ENCODE measurements at places on chromosomes 11 and 22.

DNA sequence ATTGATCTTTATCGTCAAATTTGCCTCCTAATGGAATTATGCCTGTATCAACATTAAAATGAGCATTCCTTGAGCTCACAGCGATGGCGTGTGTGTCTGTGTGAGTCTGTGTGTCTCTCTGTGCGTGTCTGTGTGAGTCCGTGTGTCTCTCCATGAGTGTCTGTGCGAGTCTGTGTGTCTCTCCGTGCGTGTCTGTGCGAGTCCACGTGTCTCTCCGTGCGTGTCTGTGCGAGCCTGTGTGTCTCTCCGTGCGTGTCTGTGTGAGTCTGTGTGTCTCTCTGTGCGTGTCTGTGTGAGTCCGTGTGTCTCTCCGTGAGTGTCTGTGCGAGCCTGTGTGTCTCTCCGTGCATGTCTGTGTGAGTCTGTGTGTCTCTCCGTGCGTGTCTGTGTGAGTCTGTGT is 326.5 kb upstream of the B3GAT1 start:
- no peak for DNase-seq

- DNase-seq = peak; percentile 51
Measured at GRCh38 chr11:82733444-82734119, at the start of gene FAM181B. TSS of gene FAM181B (minus strand) at chr11:82733864. CDS start at chr11:82733729, 135 bp downstream.

DNA sequence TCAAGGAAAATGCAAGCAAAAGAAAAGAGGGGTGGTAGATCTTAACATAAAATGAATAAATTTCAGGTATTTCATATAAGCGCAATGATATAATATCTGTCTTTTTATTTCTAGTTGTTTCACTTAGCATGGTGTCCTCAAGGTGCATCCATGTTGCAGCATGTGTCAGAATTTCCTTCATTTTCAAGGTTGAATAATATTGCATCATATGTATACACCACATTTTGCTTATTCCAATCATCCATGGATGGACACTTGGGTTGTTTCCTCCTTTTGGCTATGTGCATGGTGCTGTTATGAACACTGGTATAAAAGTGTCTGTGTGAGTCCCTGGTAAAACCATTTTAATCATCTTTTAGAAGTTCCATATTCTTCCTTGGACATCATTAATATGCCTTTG is 7.0 kb upstream of the KDM4F start:
- DNase-seq = no peak

DNA sequence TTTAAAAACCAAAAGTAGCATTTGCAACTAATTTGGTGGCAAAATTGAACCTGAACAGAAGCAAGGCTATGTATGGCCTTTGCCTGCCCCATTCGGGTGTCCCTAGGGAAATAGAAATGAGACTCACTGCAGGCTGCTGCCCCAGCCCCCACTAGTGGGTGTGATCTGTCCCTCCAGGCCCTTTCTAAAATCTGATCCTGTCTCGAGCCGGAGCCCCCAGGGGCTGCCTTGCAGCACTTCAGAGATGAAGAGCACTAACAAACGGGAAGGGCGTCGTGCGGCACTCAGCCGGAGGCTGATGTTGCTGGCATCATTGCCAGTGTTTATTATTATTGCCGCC is 43.2 kb downstream of the CD82 start:
- no peak for DNase-seq

DNA sequence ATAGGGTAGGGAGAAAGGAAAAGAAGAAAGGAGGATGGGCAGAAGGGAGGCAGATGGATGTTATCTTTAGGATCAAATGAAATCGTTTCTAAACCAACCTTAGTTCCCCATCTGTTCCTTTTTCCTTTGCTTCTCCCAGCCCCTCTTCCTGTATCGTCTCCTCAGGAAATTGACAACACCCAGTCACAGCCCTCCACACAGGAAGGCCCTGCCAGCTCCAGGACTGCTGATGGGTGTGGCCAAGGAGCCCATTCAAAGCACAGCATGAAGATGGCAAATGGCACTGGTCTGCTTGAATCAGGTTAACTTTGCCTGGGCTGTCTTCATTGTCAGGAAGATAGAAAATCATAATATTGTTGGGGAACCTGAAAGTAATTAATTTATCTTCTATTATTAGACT is 164.8 kb downstream of the C11orf87 start:
- no peak for DNase-seq

- DNase-seq = no peak
Measured at GRCh38 chr22:29146771-29147170, 58.9 kb upstream of the EMID1 start.

- no peak for DNase-seq
Measured at GRCh38 chr11:107564877-107565218, 687 bp downstream of the ALKBH8 start.

GRCh38 chr22:25053153-25053805 is 100.8 kb downstream of the KIAA1671 start:
- DNase-seq = no peak

DNA sequence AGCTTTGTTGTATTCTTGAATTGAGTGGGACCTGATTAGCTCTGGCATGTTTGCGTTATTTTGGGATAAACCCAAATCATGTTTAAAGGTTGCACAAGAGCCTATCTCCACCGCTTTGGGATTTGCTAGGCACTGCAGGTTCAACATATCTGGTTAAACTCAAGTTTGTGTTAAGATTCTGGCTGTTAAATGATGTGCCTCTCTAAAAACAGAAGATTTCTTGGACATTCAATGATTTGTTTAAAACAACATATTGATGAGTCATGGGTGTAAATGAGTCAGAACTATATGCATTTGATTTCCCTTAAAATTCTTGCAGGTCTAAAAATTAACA is 67.4 kb downstream of the AMOTL1 start:
- DNase-seq = no peak

DNA sequence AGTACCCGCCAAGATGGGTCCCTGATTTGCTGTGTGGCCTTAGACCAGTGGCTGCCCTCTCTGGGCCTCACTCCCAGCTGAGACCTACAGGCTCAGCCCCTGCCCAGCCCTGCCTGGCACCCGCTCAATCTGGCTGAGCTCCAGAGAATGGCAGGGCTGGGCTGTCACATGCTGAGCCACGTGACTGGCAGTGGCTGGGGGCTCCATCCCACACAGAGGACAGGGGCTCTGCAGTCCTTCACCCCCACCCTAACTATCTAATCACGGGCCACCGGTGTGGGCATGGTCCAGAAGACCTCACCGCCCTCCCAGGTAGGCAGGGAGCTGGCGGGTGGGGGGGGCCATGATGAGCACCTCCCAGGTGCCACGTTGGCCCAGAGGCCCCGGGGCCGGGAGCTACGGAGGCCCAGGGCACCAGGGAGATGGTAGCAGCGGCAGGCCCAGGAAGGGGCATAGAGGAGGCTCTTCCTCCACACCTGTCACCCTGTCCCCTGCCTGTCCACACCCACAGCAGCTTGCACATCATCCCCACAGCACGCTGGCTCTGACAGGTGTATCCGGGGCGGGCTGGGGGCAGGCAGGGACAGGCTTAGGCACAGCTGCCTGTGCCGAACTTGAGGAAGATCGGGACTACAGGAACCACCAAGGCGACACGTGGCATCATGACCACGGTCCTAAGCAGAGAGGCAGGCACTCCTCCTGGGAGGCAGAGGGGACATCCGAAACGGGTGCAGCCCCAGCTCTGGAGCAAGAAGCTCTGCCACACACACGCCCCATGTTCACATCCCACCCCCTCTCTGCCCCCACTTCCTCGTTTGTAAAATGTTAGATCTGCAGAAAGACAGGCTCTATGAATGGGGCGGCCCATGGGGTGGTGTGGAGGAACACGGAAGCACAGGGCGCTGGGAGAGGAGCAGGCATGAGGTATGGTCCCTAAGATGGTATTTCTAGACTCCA is 1.5 kb upstream of the ALDH3B1 start:
- no peak for DNase-seq

DNA sequence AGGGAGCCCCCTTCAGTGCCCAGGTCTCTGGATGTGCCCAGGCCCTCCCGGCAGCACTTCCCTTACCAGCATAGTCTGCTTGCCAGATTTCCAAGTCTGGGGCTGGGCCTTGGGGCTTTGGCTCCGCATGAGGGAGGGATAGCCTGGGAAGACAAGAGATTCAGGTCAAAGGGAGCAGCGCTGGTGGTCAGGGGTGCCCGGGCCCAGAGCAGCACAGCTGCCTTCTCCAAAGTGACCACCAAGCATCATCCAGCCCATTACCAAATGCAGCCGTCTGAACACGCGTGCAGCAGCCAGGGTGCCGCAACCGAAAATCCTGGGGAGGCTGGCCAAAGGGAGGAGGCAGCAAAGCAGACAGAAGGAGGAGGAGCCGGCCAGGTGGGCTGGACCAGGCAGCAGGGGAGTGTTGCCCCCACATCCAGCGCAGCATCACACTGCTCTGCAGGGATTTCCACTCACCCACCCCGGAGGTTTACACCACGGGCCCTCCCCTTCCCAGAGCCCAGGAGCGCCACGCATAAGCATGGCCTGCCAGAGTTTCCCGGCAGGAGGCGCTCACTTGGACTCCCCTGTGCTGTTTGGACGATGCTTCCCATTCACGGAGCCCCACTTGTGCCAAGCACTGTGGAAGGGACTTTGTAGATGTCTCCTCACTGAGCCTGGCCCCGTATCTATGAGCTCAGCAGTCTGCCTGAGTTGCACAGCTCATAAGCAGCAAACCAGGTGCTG is 22.5 kb downstream of the TRIM29 start:
- DNase-seq = no peak

GRCh38 chr11:117654281-117655255 is 142.4 kb downstream of the DSCAML1 start:
- DNase-seq = no peak

DNA sequence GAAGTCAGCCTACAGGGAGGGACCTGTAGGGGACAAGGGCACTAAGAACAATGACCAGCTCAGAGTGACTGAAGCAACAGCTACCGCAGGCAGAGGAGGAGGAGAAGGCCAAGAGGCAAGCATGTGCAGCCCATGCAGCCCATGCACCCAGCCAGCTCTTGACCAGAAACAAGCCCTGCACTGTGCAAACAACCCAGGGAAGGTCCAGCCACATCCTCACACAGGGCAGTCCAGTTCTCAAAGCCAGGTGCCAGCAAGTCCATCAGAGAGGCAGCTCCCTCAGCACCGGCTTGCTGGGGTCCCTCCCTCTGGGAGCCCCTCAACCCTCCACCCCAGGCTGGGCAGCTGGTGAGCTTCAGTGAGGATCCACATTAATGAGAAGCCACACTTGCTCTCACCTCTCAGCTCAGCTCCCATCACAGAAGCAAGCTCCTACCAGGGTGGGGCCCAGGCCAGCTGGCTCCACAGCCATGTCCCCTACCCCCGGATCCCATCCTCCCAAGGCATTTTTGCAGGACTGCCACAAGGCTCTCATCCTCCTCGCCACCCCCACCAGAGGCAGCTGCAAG is 7.1 kb downstream of the DGCR2 start:
- DNase-seq = no peak

- DNase-seq = no peak
Measured at GRCh38 chr22:40485813-40486667, 115.6 kb downstream of the SGSM3 start.

GRCh38 chr11:124938970-124939369 is 3.1 kb upstream of the HEPACAM start:
- no peak for DNase-seq

DNA sequence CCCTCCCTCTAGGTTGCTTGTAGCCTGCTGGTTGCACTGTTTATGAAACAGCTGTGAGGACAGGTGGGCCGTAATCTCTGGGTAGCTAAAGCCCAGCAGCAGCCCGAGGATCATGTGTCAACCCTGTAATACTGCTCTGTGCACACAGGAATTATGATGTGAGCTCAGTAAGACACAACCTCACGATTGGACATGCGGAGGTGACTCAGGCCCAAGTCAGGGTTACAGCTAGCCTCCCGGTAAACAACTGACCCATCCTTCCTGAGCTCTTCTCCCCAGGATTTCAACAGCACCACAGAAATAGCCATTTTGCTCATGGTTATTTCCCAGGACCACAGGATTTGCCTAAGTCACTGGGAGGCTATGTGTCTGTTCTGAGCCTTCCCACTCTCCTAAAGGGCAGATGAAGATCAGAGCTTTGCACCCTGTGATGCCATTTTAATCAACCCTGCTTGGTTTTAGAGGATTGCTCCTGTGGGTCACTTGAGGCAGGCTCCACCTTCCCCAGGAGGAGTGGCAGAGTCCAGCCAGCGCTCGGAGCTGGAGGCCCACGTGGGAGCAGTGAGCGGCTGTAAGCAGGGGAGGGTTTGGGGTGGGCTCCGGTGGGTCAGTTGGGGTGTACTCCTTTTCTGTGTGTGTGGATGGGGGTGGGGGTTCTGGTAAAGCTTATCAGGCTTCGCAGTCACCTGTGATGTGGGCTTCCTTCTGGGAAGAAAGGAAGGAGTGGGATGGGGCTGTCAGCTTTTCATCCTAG is at the start of gene AMPD3:
Gene AMPD3, plus strand, starts transcription at position 387 of the 754 bp plus-strand sequence. CDS start 6,256 bp downstream, outside the sequence.
- DNase-seq = no peak

DNA sequence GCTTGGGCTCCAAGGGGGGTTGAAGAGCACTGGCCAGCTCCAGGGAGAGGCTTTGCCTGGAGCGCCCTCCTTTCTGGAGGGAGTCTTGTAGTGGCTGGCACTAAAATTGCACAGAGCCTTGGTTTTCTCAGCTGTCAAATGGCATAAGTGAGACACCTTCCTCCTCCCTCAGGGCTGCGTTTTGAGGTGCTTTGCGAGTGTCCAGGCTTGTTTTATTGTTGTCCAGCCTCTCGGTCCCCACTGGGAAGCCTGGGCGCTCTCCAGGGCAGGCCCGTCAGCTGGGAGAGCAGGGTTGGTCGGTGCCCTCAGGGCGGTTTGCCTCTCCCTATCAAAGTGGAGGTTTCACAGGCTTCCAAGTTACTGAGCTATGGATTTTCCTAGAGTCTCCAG is 149.3 kb upstream of the B3GAT1 start:
- DNase-seq = no peak

DNA sequence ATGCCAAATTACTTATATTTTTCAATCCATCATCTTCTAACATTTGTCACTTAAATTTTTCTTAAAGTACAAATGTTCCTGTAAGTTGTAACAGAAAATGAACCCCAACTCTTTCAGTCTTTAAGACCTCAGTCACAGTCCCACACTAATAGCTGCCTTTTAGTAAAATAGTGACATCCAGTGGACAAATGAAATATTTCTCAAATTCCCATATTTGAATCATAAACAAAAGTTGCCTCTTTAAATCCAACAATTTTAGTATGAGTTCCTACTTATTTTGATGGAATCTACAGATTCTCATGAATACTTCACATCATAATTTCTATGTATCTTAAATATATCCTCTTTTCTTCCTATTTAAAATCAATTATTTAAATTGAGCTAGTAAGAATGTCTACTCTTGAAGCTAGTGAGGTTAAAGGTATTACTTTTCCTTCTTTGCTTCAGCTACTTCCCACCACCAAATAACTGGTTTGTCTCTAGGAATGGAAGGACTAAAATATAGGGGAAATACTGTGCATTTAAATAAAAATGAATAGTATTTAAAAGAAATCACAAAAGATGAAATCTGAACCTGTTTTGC is 9.2 kb downstream of the LIN7C start:
- no peak for DNase-seq

DNA sequence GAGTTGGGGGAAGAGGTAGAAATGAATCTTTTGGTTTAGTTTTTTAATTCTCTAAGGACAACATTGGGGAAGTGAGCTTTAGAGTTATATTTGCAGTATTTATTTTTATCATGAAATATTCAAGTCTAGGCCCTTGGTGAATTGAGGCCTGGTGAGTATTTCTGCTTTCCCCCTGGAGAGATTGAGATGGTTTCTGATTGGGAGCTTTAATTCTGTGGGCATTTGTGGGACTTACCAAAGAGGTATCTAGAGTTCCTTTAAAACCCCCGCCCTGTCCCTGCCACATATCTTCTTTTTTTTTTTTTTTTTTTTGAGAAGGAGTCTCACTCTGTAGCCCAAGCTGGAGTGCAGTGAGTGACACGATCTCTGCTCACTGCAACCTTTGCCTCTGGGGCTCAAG is 9.6 kb downstream of the ACO2 start:
- no peak for DNase-seq

- no peak for DNase-seq
Measured at GRCh38 chr11:102485095-102485722, 32.6 kb upstream of the TMEM123 start.

Data from CD4-positive, alpha-beta T cell (primary cell).